ENCODE measurements at places on chromosomes 7 and 10.

- no peaks in the 10 kb centered on the region for H3K27me3 ChIP-seq
- no peak overlapping the region for H3K27ac ChIP-seq
- no peak for DNase-seq
- no peak overlapping the region for H3K4me3 ChIP-seq
- H3K4me1 ChIP-seq, result peaks cover 23% of the 10 kb centered on the region
These were observed 185.5 kb downstream of the SGMS1 start for GRCh38 chr10:50438049-50438936.

DNA sequence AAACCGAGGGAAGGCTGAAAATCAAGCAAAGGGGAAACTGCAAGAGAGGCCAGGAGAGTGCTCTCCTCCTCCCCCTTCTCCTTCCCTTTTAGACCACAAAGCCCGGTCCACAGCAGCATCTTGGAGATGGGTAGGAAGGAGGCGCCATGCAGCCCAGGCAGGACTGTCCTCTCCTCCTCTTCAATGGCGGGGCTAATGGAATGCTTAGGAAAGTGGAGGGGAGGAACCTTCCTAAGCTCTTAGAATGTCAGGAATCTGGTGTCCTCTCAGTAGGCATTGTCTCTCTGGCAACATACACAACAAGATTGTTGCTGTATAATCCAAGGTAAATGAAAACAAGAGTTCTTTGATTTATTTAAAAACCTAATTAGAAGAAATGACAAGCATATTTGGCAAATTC is 185.1 kb downstream of the DGKI start:
- peaks cover 11% of the 10 kb centered on the region for H3K27me3 ChIP-seq
- no peak for DNase-seq
- H3K36me3 ChIP-seq, result no peaks in the 10 kb centered on the region
- no peaks in the 10 kb centered on the region for H3K4me1 ChIP-seq

DNA sequence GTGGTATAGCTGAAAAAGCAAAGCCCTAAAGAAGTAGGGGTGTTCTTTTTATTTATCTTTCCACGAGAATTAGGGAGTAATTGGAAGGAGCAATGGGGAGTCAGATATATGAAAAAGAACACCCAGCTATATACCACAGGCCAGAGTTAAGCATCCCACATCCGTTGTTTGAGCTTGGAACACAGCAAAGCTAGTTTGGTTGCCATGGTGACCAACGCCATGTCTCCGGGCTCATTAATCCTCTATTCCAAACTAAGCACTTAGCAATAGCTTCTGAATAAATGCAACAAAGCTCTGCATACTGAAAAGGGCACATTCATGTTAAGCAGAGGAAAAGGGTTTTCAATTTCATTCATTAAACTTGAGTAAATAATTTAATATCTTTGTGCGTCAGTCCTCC is 23.5 kb downstream of the ASB4 start:
- H3K27me3 ChIP-seq, result no peaks in the 10 kb centered on the region
- no peaks in the 10 kb centered on the region for H3K36me3 ChIP-seq
- no peak for DNase-seq
- no peak overlapping the region for H3K27ac ChIP-seq
- no peaks in the 10 kb centered on the region for H3K4me1 ChIP-seq

GRCh38 chr7:129094501-129094900 is 39.6 kb upstream of the TNPO3 start:
- H3K4me1 ChIP-seq, result peaks cover 8% of the 10 kb centered on the region
- peaks cover 9% of the 10 kb centered on the region for H3K27me3 ChIP-seq
- H3K27ac ChIP-seq, result no peak overlapping the region
- H3K36me3 ChIP-seq, result peaks cover 3% of the 10 kb centered on the region
- no peak overlapping the region for H3K4me3 ChIP-seq
